SK-MEL-5 (cell line): ENCODE measurements at places on chromosomes 4 and X. TPM values are rescaled to one million over a fixed set of nuclear protein-coding genes. Genes with fewer than 3 reads are reported as not detected.
A peak's percentile ranks its signal among the peaks of the same experiment; 100 is the strongest.

Gene ETDA
- not detected in 2 replicates for total RNA-seq

DNA sequence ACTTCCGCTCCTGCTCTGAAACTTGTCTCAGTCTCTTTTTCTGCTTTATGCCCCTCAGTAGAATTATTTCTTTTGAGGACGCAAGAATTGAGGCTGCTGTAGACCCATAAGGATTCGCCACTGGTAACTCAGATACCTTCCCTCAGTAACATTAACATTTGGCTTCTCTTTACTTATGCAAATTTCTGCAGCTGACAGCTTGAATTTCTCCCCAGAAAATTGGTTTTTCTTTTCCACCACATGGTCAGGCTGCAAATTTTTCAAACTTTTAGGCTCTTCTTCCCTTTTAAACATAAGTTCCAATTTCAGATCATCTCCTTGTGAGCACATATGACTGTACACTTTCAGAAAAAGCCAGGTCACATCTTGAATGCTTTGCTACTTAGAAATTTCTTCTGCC is 839.3 kb upstream of the GRIA3 start:
- no peak for DNase-seq

DNA sequence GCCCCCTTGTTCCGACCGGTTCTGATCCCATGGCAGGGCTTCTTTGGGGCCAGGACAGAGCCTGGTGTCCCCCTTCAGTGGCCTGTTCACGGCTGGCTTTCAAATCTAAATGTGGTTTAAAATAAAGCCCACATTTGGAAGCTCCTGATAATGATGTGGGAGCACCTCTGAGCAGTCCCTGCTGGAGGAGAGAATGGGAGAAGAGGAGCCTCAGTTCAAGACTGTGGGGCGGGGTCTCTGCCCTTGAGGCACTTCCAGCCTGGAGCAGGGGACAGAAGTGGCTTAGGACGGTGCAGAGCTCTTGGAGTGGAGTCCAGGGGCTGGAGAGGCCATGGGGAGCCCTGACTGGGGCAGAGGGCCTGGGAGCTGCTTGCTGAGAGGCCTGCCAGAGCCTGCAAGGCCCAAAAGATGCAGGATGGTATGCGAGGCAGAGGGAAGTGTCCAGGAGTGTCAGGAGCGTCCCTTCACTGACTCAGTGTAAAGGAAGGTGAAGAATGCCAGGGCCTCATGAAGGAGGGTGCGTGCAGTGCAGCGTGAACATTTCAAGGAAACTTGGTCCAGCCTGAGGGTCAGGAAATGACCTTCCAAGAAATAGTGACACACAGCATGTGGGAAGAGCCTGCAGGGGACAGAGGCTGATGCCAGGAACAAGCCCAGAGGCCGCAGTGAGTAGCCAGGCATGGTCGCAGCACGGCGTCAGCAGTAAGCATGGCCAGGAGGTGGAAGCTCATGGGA is 21.1 kb upstream of the TADA2B start:
- no peak for DNase-seq

GRCh38 chr4:7513671-7514070 is 78.9 kb upstream of the PSAPL1 start:
- DNase-seq: no peak

- DNase-seq: no peak
These were observed 194.3 kb downstream of the SOWAHB start for GRCh38 chr4:76703676-76704075.

DNA sequence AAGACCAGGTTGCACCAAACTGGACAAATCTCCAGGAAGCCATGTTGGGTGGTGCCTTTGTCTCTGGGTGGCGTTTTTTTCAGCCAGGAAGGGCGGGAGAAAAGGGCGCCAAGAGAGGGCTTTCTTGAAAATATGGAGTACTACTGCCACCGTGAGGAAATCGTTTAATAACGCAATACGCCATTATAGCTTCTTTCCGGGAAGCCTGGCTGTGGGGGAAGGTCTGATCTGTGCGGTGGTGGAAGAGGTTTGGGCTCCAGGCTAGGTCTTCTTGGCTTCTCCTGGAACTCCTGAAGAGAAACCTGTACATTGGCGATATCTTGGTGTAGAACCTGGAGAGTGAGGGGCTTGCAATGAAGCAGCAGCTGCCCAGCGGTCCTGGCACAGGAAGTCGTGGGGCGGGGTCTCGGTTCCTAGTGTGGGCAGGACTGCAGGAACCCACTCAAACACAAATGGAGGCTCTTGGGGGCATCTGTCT is 202.7 kb downstream of the OR13H1 start:
- DNase-seq: peak; percentile 91

Gene NHS
- total RNA-seq: 0.05 TPM in 1 of 2 replicates, not detected in the other

Gene GCNA
- 0.88 and 1.1 TPM in 2 replicates for total RNA-seq

- no peak for DNase-seq
These were observed 5.5 kb upstream of the NKX1-1 start for GRCh38 chr4:1411436-1412375.

DNA sequence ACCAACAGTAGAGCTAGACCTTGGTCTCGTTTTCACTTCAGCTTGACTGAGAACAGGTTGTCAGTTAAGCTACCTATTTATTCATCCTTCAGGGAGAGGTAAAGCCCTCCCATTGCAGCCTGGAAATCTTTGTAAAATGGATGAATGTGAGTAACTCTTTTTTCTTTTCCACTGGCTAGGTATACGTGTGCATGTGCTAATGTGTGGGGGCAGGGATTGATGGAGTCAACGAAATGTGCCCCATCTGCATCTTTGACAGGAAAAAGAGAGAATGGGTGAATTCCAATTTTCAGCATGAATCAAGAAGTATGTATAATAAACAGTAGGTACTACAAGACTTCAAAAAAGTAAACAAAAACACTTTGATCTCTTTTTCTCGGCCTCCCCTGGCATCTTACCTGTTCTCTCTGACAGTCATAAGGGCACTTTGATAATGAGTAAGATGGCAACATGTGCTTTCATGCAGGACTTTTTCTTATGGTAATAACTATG is at the start of gene IL21:
TSS of gene IL21 (minus strand) at position 51 of the 492 bp plus-strand sequence. CDS start 55 bp downstream, outside the sequence.
- no peak for DNase-seq

DNA sequence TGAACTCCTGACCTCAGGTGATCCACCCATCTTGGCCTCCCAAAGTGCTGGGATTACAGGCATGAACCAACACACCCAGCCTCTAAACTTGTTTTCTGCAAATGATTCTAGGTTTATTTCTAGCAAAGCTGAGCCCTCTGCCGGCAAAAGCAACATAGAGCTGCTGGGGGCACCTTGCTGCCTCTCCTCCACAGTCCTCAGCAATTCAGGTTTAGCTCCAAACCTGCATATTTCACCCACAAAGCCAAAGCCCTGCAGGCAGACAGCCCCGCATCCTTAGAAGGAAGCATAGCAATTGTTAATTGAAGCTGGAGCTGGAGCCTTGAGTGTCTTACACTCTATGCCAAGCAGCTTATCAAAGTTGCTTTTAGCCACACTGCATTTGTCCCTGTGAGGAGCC is 24.9 kb upstream of the OCIAD2 start:
- DNase-seq: peak; percentile 46

Gene F11
- total RNA-seq: not detected in 2 replicates

Gene SOX3
- not detected in 2 replicates for total RNA-seq

Gene RENBP
- total RNA-seq: 12.3 and 13.4 TPM in 2 replicates

- no peak for DNase-seq
These were observed 240.7 kb downstream of the COX18 start for GRCh38 chr4:72828864-72829263.

Gene CT45A5
- 35.2 and 41.3 TPM in 2 replicates for total RNA-seq

Gene RAB41
- total RNA-seq: not detected in 2 replicates

- no peak for DNase-seq
These were observed 498.4 kb downstream of the PDGFC start for GRCh38 chr4:156473151-156473550.

DNA sequence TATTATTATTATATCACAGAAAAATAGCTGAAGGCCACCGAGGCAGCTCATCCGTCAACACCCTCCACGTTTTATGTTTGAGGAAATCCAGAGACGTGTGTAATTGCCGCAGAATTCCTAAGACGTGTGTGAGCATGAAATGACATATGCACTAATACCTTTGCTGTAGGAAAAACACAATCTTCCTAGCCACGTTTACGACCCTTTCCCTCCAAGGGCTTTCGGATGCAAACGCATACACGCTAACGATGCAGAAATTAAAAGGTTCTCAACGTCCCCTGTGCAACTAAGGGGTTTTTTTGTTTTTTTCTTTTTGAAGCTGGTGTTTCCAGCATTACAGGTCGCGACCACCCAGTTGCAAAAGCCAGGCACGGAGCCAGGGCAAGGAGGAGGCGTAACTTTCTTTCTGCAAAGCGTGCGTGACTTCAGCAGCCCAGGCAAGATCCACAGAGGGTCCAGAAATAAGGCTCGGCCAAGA is 33.8 kb downstream of the CRLF2 start:
- no peak for DNase-seq

- DNase-seq: no peak
These were observed 95.8 kb upstream of the TENM3 start for GRCh38 chr4:182147391-182147790.

- DNase-seq: no peak
These were observed 134.1 kb upstream of the C1QTNF7 start for GRCh38 chr4:15293711-15294110.

- DNase-seq: peak; percentile 25
These were observed 311.7 kb downstream of the NLGN4X start for GRCh38 chrX:5916945-5917344.

- DNase-seq: no peak
These were observed 13.3 kb downstream of the SPCS3 start for GRCh38 chr4:176333076-176333475.

GRCh38 chr4:17787315-17787714 is 5.9 kb upstream of the FAM184B start:
- DNase-seq: no peak

DNA sequence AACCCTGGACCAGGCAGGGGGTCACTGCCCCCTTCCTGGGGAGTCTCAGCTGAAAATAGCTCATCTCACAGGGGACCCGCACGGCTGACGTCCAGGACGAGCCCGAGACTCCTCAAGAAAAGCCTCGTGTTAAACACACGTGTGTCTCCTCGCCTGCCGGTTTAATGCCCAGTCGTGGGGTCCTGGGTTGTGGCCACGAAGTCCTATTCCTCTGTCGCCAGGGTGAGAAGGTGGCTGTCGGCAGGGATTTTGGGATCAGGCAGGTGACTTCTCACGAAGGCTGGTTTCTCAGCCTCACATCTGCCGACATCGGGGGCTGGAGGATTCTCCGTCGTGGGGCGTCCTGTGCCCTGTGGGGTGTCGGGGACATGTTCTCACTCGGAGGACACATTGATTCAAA is 44.3 kb upstream of the PPP2R3B start:
- no peak for DNase-seq

DNA sequence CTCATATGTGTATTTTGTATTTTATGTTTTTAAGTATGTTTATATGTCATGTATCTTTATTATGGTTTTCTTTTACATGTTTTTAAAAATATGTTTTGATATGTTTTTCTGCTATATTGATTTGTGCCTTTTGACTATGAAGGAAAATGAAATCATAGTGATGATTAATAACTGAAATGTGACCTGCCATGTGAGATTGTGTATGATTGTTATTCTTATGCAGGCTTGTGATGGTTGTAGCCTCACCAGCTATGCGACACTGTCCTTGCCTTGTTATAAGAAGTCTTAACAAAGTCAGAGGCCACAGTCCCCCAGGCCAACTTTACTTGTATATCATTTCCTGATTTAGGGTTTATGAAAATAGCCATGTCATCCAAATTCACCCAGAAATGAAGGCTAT is 83.2 kb downstream of the TMEM131L start:
- peak; percentile 13 for DNase-seq

Gene IL13RA2
- 206 and 223 TPM in 2 replicates for total RNA-seq

GRCh38 chr4:107148904-107149303 is 112.8 kb upstream of the DKK2 start:
- DNase-seq: no peak

- no peak for DNase-seq
These were observed 80.4 kb downstream of the NDST3 start for GRCh38 chr4:118114720-118115119.

- no peak for DNase-seq
These were observed 85.1 kb upstream of the FAT4 start for GRCh38 chr4:125229596-125230058.

DNA sequence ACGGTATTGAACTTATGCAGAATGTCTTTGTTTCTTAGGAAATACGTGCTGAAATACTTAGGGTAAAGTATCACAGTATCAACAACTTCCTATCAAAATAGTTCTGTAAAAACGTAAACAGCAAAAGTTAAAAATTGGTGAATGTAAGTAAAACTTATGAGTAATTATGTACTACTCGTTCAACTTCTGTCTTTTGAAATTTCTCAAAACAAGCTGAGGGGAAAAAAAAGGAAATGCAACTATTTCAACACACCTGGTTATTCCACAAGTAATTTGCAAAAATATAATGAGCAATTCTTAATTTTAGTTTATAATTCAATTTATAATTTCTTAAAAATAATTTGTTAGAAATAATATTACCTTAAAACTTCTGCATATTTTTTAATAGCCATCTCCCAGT is 8.3 kb downstream of the PPID start:
- no peak for DNase-seq

Gene KLHL15
- total RNA-seq: 11.9 and 12.4 TPM in 2 replicates

DNA sequence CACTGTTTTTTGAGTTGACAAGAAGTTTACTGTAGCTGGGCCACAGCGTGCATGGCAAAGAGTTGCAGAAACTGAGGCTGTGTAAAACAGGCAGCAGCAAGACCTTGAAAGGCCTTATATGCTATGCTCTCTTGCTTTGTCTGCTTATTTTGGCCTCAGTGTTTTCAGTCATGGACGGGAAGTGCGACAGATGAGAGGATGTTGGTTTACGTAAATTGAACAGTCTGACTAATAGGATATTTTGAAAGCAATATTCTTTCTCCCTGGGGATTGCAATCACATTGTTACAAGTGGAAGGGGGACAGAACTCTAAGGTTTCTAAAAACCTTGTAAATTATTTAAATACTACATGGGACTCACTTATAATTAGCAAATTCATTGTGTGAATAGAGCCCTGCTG is 32.2 kb upstream of the MAGEA10 start:
- no peak for DNase-seq

GRCh38 chrX:115957862-115958490 is 212.6 kb upstream of the AGTR2 start:
- DNase-seq: peak; percentile 43

DNA sequence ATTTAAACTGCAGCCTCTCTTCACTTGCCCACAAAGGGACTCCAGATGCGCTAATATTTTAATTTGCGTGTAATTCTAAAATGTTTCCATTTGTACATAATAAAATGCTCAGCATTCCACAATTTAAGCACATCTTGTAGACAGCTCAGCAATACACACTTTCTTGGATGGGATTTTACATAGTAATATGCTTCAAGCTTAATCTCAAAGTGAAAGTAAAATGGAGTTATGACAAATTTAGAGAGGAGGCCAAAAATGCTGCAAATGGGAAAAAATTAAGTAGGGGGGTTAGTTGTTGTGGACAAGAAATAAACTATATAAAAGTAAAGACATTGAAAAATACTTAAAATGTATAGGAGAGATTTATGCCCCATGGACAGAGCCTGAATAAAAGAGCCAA is 149.1 kb downstream of the FBXO8 start:
- no peak for DNase-seq

Gene USP27X
- total RNA-seq: 7.1 and 7.8 TPM in 2 replicates
